ENCODE measurements at places on chromosomes 5 and 9. TPM values are rescaled to one million over a fixed set of nuclear protein-coding genes. Genes with fewer than 3 reads are reported as not detected.

DNA sequence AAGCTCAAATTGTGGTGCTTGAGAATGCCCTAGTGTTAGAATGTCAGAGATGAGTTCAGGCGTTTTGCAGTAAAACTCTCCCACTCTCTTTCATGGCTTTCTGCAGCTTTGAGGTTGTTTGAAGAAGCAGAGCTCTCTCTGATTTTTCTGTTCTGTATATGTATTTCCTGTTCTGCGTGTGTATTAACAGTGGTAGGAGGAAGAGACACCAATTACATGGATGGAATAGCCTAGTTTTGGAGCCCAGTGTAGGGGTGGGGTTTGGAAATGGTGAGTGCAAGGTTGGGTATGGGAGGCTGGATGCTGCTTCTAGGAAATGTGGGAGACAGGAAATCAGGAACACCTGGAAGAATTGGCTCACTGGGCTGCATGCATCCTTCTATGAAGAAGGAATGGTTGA is 12.4 kb downstream of the LARP1 start:
- DNase-seq = no peak

- DNase-seq = no peak
Measured at GRCh38 chr9:89254773-89255125, 56.2 kb upstream of the CKS2 start.

ZBTB26 gene
- total RNA-seq = 5.4 TPM

LIFR gene
- total RNA-seq = 45.8 TPM

RCL1 gene
- 4.9 TPM for total RNA-seq

Data from left ventricle myocardium inferior (tissue), 1 donor.